ENCODE measurements at places on chromosomes 12 and 14.

DNA sequence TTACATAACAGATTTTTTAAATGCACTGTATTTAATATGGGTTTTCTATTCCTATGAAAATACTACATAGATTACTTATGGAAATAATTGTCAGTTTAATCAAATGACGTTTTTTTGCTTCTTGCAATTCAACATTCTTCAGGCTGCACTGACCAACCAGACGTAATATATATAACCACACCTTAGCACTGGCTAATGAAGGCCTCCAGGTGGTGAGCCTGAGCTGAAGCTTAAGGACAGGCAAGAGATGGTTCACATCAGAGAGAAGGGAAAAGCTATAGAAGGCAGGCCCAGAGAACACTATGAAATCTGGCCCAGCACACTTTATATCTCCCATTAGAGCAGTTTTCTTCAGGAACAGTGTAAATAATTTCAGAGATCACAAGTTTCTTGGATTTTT, 2.8 kb upstream of the MDGA2 start:
- DNase-seq: no peak

DNA sequence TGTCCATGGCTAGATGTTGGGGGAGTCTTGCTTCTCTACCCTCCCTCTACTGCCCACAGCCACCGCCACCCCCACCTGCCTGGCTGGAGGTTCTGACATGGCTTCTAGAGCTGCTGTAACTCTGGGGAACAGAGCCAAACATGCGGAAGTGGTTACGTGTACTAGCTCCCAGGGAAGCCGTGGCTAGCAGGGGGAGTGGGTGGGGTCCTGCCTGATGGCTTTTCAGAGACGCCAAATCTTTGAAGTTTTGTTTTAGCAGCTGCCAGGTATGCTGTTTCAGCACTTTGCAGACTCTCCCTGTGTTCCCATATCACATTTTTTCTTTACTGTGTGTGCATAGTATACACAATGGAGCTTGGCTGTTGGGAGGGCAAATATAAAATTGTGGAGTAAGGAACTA, 150.3 kb downstream of the TGFB3 start:
- no peak for DNase-seq

DNA sequence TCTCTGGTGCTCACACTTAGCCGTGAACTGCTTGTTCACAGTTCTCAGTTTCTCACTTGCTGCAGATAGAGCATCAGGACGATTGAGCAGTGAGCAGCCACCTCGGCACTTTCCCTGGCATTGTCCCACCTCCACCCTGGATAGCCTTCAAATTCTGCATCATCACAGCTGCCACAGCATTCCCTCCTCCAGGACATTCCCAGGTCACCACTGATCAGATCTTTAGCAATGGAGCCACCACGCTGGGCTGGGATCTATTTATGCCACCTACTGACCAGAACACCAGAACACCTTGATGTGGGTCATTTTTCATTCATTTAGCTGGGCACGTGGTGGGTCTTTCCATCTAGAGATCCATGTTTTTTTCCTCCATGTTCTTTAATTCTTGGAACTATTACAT, 23.6 kb downstream of the ACADS start:
- no peak for DNase-seq

DNA sequence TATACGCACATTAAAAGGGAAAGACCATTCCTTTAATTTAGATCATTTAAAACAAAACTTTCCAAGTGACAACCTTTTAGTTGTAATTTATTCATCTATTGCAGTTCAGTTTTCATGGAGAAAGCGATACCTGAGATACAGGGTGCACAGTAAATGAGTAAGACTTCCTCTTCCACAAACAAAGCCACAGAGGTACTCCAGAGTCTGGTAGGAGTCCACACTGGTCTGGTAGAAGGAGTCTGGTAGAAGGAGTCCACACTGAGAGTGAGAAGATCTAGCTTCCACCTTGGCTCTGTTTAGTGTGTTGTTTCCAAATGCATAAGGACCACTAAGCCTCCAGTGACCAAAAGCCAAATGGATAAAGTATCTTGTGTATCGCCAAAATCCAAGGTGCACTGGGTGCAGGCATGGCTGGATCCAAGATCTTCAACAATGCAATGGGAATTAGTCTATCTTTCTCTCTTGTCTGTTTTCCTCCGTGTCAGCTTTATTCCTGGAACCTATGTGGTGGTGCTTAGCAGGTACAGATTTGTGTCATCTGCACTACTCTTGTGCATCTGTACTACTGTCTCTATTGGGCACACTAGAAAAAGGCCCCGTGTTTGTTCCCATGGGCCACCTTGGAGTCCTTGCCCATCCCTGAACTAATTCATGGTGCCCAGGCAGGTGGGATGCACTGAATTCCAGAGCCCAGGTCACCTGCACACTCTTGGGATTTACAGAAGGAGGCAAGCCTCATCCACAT, 331.1 kb downstream of the BCL11B start:
- no peak for DNase-seq

GRCh38 chr14:68789821-68790643, 2.8 kb downstream of the ZFP36L1 start:
- no peak for DNase-seq

GRCh38 chr12:106445959-106446358, 88.4 kb downstream of the POLR3B start:
- DNase-seq: no peak
